Brain (organoid and tissue), 16 donors: ENCODE measurements at places on chromosomes 6 and 20.
A peak's percentile ranks its signal among the peaks of the same experiment; 100 is the strongest.

DNA sequence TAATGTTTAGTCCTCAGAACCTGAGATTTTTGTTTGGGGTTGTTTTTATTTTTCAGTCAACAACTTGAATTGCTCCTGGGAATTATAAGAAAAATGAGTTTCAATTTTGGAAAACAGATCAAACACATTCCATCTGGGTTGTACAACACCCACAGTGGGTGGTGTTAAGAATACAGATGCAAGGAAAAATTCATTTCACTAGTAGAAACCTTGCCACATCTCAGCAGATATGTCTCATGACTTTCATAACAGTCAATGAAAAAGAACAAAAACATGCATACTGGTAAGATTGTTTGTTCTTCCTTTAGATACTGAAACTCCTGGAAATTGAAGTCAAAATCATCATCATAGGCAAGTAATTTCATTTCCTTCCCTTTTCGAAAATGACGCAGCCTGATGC is 78.9 kb downstream of the MOXD1 start:
- no peak for DNase-seq

- DNase-seq, result peak; percentile 73
Measured at GRCh38 chr20:20549267-20549612, 163.2 kb downstream of the RALGAPA2 start.

GRCh38 chr6:157240059-157240959 is 83.0 kb downstream of the TMEM242 start:
- peak; percentile 57 for DNase-seq

DNA sequence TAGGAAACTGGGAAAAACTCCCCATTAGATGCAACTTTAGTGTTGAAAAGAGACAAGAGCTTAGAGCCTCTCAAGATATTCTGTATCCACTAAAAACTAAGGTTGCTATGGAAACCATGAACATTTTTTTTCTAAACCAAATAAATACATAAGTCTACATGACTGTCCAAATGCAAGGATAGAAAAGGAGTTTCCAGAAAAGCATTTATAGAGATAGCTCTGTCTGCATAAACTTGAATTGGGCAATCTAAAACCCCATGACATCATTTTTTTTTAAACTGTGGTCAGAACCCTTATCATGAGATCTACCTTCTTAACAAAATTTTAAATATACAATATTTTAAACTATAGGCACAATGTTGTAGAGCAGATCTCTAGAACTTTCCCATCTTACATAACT is 36.4 kb upstream of the FAM83B start:
- peak; percentile 22 for DNase-seq
